Stimulated activated CD8-positive, alpha-beta memory T cell treated with anti-CD3 and anti-CD28 coated beads, Interleukin-4, amount 100 ng/mL, for 4 hours (primary cell): ENCODE measurements at places on chromosomes 2 and 18.

GRCh38 chr2:208031608-208032019, 6.3 kb upstream of the PLEKHM3 start:
- DNase-seq, result no peak

DNA sequence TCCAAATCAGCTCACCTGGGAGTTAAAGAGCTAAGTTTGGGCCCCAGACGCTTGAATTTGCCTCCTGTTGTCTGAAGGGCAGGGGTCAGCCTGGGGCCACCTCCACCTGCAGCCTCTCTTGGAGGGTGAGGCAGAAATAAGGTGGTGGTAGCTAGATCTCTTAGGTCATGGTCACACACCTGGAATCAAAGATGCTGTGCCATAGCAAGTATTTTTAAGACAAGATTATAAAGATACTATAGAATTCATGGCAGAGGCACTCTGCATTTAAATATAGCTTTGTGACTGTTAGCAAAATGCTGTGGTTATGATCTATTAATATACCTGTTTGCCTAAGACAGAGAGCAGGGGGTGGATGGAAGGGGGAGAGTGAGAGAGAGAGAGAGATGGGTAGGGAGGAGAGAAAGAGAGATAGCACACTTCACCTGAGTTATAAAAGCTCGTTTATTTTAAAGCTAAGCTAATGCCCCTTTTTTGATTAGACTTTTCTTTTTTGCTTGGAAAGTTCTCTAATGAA, 242.7 kb downstream of the TMEM182 start:
- no peak for DNase-seq

DNA sequence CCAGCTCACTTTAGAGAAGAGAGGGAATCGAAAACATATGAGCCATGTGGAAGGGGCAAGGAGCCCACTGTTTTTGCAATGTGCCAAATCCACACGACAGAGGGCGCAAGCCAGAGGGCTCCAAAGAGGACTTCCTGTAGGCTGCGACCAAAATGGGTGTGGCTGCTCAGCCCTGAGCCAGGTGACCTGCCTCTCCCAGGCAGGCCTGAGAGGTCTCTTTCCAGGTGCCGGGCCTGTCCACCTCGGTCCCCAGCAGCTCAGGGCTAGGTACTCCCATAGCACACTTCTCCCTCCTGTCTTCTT, 153.8 kb downstream of the TTC32 start:
- DNase-seq, result no peak

- no peak for DNase-seq
Measured at GRCh38 chr18:35732636-35733035, 151.1 kb downstream of the GALNT1 start.

DNA sequence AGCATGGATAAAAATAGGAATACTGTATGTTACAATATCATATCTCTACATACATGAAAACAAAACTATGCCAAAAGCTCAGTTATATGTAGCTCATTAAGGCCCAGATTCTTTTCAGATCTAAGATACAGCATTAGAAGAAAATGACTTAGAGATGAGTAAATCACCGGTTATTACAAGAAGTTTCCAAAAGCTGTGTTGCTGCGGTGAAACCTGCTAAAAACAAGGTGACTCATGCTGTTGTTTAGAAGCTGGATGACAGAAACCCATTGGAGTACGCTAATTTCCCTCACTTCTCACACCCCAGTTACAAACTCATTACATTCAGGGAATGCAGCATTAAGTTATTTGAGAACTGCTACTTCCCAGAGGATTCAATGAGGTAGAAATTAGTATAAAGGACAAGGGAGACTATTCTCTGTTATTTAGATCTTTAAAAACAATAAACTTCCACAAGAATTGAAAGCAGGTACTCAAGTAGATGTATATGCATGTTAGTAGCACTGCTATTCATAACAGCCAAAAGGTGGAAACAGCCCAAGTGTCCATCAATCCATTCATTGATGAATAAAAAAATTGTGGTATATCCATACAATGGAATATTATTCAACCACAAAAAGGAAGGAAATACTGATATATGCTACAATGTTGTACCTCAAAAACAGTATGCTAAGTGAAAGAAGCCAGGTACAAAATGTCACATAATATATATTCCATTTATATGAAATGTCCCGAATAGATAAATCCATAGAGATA, 32.6 kb downstream of the RBKS start:
- DNase-seq, result no peak

- no peak for DNase-seq
Measured at GRCh38 chr2:182088681-182089320, 103.1 kb downstream of the PPP1R1C start.

- DNase-seq, result no peak
Measured at GRCh38 chr18:6414118-6414722, 491 bp downstream of the L3MBTL4 start.

DNA sequence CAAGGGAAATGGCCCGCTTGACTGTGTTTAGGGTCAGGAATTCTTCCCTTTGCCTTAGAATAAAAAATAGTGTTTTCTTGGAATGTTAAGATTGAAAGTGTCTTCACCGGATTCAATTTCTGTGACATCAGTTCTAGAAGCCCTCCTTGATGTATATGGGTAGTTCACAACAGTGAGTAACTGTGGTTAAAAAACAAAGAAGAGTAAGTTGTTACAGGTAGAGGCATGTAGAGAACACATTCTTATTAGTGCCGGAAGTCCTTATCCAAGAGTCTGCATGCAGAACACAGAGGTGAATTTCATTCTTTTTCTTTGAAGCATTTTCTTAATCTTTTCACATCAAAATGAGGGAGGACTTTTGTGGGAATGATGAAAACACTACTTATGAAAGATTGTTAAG, 105.5 kb downstream of the FMNL2 start:
- no peak for DNase-seq

DNA sequence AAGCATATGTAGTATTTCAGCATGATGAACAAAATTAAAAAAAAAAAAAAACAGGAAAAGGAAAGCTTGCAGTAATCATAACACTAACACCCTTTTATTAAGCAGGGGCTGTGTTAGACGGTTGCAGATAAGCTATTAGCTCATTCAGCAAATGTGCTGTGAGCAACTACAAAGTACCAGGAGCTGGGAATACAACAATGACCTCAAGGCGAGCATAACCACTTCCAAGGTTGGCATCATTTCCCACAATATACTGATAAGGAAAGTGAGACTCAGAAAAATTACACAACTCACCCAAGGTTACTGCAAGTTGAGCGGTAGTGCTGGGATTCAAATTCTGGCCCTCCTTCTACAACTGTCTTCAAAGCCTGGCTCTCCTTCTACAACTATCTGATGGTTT, 38.2 kb upstream of the ACTR3 start:
- no peak for DNase-seq

DNA sequence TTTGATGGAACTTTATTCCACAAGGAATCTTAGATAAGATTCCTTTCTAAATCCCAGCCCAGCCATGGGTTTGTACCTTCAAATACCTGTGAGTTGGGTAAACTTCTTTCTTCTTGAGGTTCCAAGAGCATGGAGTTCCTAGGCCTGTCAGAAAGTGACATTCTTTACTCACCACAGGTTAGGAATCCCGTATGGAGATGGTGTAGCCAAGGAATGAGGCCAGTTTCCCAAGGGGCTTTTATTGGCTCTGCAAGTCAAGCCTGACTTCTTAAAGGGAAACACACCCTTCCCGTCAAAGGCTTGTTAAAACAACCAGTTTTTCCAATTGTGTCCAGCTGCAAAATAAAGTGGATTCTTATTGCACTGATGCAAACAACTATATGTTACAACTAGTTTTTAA, 45.8 kb downstream of the STK17B start:
- DNase-seq, result no peak

DNA sequence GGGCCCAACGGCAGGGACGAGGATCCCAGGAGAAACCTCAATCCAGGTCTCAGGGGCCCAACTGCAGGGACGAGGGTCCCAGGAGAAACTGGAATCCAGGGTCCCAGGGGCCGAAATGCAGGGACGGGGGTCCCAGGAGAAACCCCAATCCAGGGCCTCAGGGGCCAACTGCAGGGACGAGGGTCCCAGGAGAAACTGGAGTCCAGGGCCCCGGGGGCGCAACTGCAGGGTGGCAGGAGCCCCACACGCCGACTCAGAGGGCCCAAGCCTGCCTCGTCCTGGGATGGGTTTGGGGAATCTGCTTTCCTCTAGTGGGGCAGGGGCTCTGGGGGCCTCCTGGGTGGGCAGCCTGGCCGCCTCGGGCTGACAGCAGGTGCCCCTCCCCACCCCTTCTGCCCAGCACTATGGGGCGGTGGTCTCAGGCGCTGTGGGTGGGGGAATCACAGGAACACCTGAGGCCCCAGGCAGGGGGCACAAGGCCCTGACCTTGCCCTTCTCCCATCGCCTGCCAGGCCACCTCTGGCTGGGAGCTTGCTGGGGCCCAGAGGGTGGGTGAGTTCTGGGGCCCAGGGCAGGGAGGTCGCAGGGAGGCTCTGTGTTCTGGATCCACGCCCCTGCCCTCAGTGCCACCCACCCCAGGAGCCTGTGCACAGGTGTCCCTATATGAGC, 7.1 kb downstream of the RTP5 start:
- no peak for DNase-seq

DNA sequence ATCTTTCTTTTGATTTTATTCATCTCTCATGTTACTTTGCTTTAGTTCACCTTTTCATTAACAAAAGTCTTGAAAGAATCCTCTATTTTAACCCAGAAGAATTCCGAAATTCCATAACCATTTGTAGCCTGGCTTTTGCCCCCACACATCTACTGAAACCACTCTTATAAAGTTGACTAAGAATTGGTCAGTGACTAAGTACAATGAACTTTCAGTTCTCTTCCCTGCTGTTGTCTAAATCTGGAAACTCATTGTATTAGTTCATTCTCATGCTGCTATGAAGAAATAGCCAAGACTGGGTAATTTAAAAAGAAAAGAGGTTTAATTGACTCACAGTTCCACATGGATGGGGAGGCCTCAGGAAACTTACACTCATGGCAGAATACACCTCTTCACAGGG, 49.9 kb upstream of the PNPT1 start:
- DNase-seq, result no peak

DNA sequence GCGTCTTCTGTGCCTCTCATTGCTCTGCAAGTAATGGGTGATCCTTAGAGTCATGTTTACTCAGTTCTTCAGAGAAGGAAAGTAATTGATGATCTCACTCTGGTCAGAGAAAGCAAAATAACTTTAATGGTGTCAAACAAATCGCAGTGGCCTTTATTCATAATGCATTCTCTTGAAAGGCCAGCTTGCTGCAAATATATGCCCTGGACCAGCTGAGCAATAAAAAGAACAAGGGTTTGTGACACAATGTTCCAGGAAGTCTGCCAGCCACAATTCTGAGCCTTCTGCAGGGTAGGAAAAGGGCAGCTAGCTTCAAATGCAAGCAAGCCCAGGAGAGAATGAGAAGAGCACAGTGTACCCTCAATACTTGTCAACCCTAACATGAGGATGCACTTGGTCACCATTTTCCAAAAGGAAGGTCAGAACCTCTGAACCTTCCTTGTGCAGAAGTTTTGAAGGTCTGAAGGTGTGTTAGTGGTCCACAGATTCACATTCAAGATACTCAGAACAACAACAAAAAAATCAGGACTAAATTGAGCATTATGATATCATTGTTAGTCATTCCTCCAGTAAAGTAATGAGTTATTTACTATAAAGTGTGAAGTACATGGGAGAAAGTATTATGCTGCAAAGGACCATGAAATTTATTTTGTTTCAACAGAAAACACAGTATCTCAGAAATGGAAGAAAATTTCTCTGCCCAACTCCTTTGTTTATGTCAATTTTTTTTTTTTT, 355.6 kb downstream of the PAX3 start:
- DNase-seq, result no peak

DNA sequence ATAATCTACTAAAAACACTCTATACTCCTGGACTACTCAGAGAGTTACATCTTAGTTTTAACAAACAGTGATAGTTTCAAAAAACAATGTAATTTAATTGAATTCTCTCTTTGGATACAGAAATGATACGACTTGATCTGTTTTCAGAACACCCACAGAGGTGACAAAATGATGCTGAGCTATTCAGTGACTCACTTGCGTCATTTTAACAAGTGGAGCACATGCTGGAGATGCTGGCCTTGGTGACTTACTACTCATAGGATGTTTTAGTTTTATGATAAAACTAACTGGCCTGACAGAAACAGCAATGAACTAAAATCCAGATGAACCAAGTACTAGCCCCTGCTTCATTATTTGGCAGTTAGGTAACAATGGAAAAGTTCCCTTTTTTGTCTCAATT, 101.3 kb upstream of the ITGB6 start:
- DNase-seq, result no peak

- DNase-seq, result no peak
Measured at GRCh38 chr2:98459496-98460175, 15.0 kb downstream of the INPP4A start.

- no peak for DNase-seq
Measured at GRCh38 chr2:224646242-224646846, 61.2 kb upstream of the CUL3 start.

DNA sequence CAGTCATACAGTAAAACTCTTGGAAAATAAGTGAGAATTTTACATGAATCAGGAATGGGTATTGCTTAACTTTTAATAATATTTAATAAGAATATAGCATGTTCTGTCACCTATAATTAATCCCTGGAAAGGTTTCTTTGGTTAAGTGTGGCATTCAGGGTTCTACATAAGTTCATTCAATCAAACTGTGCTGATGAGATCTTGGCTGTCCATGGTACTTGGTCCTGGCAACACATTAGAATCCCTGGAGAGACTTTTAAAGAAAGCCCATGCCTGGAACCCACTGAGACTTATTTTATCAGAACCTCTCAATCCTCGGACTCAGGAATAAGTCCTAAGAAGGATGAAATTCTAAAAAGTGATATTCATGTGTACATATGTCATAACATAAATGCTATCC, 60.3 kb downstream of the CERKL start:
- no peak for DNase-seq

DNA sequence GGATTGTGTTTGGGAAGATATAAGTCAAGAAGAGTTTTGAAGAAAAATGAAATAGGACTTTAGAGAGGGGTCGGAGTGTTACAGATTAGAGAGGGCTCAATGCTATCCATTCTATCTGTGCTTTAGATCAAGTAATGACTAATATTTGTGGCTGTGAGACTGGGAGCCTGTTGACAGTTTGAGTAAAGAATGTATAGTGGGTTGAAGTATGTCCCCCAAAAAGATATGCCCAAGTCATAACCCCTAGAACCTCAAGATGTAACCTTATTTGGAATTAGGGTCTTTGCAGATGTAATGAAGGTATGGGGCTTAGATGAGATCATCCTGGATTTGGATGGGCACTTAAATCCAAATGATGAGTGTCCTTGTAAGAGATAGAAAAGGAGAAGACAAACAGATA, 55.3 kb upstream of the SERPINE2 start:
- no peak for DNase-seq

DNA sequence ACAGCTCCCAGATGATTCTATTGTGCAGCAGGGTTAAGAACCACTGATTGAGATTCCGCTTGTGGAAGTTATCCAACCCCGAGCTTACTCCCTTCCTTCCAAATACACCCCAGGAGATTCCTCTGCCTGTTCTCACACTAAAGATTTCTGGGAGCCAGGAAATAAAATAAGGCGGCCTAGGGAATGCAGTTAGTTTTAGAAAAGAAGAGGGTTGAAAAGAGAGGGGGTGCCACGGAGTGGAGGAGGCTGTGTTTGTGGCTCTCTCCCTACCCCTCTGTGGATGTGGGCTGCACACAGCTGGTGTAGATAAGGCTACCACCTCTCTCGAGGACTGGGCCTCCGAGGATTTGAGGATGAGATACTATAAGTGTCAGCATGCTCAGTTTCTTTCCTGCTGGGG, 25.1 kb upstream of the SP3 start:
- DNase-seq, result no peak
